NCI-H1105 (cell line): ENCODE measurements at places on chromosomes 5 and 9.

DNA sequence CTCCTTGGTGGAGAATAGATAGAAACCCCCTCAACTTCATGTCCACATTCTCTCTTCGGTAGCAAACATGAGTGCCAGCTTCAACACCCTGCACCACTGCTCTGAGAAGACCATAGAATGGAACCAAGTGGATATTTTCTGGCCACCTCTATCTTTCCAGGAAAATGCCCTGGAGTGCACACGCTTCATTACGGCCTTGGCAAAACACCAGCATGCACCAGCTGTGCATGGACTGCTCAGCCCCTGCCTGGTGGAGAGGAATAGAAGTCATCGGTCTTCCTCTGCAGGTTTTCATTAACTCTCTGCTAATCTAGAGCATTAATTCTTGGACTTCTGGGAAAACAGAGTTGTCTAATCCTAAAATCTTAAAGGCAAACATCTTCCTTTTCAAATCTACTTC, 211.6 kb upstream of the TMEM161B start:
- no peak for DNase-seq

DNA sequence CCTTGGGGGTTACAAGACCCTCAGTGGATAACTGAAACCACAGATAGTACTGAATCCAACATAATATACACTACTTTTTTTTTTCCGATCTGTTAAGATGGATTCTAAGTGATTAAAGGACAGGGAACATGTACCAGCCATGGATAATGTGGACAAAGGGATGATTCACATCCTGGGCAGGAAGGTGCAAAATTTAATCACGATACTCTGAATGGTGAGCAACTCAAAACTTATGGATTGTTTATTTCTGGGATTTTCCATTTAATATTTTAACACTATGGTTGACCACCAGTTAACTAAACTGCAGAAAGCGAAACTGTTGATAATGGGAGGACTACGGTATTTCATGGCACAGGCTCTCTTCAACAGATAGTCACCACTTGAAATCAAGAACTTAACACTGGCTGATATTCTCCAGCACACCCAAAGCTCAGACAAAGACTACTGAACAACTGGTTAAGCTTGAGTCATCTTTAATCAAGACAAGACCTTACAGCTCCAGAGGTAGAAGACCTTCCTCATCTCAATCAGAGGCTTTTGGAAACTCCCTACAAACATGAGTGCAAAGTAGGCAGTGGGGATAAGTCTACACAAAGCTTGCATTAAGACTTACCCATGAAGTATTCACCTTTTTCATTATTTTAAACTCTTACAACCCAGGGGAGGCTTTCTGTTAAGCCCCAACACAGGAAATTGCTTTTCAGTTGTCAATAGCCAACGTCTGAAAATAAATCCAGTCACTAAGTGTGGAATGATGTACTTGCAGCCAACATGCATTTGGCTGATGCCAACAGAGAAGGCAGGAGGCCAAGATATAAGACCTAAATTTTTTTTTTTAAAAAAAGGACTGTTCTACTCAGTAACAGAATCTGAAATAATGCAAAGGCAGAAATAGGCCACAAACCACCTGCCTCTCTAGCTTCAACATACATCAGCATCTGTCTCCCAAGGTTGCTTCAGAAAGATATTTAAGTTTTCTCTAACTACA, 78.7 kb downstream of the ELAVL2 start:
- no peak for DNase-seq

DNA sequence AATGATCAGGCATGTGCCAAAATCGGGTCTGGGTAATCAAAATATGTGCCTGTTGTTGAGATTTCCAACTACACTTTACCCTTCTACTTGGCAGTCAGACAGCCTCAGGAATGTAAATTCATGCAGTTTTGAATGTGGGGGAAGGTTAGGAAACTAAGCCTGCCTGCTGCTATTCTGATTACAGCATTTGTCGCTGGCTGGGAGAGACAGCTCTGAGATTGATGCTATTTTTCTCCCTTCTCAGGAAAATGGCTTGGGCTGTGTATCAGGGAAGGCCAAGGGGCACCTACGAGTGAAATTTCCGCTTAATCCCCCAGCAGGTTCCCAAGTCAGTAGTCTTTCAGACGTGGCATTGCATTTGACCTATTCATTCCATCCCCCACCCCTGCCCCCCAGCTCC, 3.6 kb upstream of the RGS7BP start:
- DNase-seq = no peak

- no peak for DNase-seq
These were observed 122.8 kb upstream of the PUM3 start for GRCh38 chr9:2966565-2967300.

GRCh38 chr5:116739571-116739970, 164.9 kb upstream of the SEMA6A start:
- DNase-seq = no peak

DNA sequence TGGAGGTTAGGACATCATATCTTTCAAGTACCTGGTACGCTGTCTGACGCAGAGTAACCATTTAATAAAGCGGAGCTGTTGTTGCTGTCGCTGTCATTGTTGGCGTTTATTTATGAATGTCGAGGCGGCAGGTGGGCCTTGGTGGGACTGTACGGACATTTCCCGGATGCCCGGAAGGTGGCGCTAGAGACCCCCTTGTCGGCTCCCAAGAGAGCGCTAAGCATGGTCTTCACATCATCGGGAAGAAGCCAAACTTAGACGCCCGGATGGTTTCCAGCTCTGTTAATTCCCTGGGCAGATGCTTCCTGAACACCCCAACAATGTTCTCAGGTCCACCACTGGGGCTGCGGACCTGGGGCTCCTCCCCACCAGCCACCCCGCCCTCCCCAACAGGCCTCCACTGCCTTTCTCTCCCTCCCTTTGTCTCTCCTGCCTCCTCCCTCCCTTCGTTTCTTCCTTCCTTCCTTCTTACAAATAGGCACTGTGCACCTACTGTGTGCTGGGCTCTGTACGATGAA, 54.1 kb downstream of the DUSP1 start:
- DNase-seq = peak; percentile 44

- no peak for DNase-seq
These were observed 339.9 kb downstream of the ADGRV1 start for GRCh38 chr5:90898326-90899013.

GRCh38 chr5:31119938-31120641, 73.4 kb upstream of the CDH6 start:
- no peak for DNase-seq

DNA sequence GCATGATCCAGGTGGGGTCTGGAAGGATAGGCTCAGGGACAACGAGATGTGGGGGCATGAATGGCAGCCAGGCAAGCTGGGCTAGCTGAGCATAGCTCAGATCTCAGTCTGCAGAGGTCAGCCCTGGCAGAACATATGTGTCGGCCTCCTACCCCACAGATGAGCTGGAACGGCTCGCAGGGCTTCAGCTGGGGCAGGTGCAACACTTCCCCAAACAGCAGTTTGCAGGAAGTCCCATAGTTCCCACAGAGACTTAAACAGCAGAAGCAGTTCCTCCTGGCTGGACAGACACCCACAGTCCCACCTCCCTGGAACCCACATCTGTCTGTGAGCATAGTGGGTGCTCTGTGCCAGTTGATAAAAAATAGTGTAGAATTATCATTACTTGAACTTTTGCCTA, 404.6 kb downstream of the GADD45G start:
- DNase-seq = no peak

GRCh38 chr5:60700416-60700757, 421 bp upstream of the DEPDC1B start:
- DNase-seq = no peak

- DNase-seq = no peak
These were observed 31.3 kb downstream of the USP20 start for GRCh38 chr9:129866394-129867135.

DNA sequence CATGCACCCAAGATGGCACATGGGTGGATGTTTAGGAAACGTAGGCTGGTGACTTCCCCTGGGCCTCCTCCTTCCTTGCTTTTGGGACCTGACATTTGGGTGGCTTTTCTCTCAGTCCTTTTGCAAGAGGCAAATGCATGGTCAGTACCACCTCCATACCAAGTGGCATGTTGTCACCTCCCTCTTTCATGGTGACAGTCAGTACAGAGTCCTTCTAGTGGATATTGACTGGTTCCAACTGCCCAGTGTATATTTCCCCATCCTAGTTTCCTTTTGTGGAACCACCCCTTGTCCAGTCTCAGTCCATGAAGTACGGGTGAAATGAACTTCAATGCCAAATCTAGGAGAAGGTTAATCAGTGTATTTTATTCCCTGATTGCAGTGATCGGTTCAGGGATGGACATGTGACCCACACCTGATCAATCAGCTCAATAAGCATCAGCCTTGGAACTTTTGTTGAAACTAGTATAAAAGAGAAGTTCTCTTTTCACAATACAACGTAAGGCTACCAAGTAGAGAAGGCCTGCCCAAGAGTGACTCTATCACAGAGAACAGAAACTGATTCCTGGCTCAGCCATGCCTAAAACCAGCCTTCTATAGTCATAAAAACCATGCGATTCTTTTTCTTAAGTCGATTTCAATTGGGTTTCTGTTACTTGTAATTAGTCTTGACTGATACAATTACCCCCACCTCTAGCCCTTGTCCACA, 143.4 kb upstream of the KLF9 start:
- DNase-seq = no peak

GRCh38 chr9:91690540-91691249, 259.3 kb downstream of the ROR2 start:
- DNase-seq = no peak

DNA sequence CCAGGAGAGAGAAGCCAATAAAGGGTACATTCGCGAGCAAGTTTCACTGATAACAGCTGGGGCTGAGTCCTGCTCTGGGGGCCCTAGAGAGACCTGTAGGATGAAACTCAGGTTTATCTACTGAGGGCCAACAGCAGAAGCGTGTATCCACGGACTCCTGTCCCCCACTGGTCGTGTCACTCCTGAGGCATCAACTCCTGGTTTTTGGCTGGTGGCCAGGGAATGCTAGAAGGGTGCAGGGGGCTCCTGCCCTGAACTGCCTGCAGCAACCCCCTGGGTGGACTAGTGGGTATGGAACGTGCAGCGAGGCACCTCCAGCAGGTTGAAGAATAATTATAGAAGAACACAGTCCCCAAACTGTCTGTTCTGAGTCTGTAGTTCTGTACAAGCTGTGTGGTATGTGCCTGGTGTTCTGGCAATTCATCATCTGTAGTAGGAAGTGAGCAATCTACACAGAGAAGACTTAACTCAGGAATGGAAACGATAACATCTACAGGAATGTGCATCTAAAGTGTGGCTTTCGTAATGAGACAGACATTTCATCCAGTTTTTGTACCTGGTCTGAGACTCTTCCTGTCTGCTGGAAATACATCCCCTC, 64.5 kb upstream of the GNA14 start:
- DNase-seq = no peak
